ENCODE measurements at places on chromosomes 4 and X.

- DNase-seq = peak; percentile 26
These were observed 25.6 kb upstream of the MSMO1 start for GRCh38 chr4:165301833-165302232.

DNA sequence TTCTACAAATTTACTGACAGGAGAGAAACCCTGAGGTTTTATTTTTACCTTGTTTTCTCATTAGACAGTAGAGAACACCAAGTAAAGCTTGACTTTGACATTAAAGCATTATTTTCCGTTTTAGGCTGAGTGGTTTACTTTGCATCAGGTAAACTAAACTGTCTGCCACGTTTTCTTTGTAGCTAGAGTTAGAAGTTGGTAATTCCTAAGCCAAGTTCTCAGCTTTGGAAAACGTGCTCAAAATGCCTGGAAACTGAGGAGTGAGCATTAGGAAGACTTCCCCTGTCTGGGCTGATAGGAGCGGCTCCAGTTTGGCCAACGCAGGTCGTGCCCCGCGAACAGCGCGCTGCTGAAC lies 819 bp downstream of the PDLIM3 start:
- peak; percentile 42 for DNase-seq

DNA sequence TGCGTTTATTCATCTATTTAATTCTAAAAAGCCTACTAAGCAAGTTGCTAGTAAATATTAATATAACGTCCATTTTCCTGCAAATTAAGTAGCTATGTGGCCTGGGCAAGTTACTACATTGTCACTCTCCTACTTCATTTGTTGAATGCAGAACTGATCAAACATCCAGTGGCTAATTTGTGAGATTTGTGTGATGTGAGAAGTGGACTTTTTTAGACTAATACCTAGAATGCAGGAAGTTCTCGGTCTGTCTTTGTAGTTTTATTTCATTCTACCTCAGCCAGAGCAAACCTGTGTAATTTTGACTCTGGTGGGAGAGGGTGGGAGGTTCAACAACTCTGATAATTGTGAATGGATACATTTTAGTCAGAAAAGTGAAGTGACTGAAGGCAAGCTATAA lies 840 bp downstream of the GUF1 start:
- no peak for DNase-seq

- DNase-seq = no peak
These were observed 29.4 kb upstream of the KIAA0232 start for GRCh38 chr4:6753103-6753560.

GRCh38 chrX:122584981-122585380 lies 599.1 kb upstream of the GRIA3 start:
- no peak for DNase-seq

Data from endothelial cell of umbilical vein (primary cell).